ENCODE measurements at places on chromosomes 2 and 18.

GRCh38 chr2:64910972-64911433 lies 78.2 kb upstream of the SLC1A4 start:
- DNase-seq, result no peak

DNA sequence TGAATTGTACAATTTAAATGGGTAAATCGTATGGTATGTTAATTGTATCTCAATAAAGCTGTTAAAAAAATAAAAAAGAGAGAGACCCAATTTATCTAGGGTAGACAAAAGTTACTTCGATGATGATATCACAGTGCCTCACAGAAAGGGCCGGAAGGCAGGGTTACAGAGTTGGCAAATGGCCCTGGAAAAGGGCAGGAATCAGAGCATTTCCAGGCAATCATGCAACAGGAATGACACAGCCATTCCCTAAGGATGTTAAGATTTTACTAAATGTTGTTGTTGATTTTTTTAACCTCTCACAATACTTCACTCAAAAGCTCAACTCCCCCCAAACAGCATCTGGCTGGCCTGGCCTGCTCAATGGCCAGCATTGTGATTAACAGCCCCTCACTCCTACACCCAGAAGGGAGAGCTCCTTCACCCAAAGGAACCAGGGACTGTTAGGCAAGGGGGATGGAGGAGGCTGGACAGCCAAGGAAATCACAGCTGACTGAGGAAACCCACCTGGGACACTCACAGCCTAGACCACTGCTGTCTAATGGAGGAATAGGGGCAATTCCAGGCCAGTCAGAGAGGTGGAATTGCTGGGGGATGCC lies 7.7 kb upstream of the SP100 start:
- no peak for DNase-seq

- DNase-seq, result no peak
Measured at GRCh38 chr2:61631321-61631720, 93.2 kb upstream of the XPO1 start.

DNA sequence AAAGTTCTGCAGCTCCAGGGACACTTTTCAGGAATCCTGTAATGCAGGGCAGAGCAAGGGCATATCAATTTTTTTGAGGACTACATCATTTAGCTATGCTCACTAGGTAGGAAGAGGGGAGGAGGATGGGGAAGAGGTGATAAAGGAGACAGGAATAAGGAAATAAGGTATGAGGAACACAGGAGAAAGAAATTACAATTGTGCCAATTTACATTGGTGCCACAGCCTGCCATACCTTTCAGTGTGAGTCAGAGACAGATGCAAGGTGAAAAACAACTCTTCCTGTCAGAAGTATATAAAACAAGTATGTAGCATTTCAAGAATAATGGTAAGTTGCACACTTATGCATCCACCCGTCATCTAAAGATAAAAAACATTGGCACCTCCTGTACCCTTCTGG lies 5.4 kb upstream of the MRPS9 start:
- no peak for DNase-seq

DNA sequence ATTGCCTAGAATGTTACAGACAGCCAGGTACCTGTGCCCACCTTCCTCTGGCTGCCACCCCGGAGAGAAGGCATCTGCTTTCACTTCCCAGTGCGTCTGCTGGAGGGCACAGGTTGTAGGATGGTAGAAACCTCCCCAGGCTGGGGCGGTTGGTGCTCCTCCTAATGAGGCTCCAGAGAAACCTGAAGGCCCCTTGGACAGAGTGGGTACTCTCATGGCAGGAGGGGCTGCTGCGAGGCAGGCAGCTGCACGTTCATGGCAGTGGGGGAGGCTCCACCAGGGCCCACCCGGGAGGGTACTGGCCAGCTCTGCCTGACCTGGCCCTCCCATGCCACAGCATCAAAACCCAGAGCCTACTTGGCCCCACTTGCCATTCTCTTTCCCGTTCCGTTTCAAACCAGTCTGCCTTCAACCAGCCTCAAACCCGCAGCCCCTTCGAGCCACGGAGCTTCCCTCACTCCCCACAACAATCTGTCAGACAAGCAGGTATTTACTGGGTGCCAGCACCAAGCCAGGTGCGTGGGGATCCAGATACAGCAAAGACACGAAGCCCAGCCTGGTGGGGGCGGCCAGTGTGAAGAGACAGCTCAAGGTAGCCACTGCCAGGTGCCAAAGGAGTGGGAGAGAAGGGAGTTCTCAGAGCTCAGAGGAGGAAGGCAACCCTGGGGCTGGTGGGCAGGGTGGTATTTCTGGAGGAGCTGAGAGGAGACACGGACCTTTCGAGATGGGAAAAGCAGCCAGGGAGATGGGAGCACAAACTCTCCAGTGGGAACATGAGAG lies 229.6 kb downstream of the LOXHD1 start:
- no peak for DNase-seq

DNA sequence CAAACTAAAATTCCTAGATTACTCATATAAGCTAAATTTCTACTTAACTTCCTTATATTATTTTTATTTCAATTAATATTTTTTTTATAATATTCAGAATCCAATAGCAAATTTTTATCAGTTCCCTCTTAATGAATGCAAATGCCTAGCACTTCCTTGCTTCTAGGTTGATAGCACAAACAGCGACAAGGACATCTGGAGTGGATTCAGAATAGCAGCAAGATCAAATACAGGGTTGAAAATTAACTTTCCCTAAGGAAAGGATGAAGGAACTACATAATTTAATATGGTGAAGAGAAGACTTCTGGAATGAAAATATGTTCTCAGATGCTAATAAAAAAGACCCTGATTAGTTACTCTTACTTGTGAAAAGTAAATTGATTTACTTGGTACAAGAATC lies 64.5 kb downstream of the PIGN start:
- no peak for DNase-seq

GRCh38 chr2:233179848-233180366 lies 71.6 kb upstream of the ATG16L1 start:
- DNase-seq, result no peak

DNA sequence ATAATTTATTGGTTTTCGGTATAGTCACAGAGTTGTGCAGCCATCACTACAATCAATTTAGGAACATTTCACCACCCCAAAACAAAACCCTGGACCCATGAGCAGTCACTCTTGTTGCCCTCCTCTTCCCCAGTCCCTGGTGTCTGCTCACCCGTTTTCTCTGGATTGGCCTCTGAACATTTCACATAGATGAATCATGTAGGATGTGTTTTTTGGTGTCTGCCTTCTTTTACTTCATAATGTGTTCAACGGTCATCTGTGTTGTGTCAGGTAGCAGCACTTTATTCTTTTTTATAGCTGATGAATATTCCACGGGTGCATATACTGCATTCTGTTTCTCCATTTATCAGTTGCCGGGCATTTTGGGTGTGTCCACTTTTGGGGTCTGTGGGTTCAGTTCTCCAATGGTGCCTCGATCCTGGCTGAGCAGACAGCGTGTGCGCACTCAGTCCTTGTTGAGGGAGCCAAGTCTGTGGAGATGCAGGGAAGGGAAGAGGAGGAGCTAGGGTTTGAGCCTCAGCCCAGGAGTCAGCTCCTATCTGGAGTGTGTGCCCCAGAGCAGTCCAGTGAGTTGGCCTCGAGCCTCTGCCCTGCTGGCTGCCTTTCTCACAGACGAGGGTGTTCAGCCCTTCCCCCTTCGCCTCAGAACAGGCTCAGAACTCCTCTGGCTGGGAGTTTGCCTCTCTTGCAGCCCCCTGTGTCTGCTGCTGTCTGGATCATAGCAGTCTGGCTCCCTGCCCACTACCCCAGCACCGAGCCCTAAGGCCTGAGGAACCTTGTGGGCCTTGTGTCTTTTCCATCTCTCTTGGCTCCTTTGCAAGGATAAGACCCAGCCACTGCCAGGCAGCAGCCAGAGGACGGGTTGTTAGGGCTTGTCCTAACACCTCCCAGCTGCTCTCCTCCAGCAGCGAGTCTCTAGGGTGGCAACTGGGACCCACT lies 18.0 kb downstream of the C2orf74 start:
- DNase-seq, result no peak

- no peak for DNase-seq
Measured at GRCh38 chr18:924987-925386, 20.3 kb downstream of the ADCYAP1 start.

DNA sequence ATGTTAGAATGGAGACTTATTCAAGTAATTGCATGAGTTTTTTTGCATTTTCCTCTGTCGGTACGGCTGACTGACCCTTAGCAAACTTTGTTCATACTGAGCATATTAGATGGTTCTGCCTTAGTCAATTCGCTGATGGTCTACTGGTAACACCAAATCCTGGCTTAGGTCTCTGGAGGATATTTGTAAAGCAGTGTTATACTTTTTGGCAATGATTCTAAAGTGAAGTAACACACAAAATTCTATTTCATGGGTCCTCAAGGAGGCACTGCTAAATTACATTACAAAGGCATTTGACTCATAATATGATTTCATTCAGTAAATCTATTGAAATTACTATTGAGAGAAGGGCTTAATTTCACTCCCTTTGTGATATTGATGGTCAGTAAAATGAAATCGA lies 246.8 kb upstream of the RASGRP3 start:
- DNase-seq, result no peak

DNA sequence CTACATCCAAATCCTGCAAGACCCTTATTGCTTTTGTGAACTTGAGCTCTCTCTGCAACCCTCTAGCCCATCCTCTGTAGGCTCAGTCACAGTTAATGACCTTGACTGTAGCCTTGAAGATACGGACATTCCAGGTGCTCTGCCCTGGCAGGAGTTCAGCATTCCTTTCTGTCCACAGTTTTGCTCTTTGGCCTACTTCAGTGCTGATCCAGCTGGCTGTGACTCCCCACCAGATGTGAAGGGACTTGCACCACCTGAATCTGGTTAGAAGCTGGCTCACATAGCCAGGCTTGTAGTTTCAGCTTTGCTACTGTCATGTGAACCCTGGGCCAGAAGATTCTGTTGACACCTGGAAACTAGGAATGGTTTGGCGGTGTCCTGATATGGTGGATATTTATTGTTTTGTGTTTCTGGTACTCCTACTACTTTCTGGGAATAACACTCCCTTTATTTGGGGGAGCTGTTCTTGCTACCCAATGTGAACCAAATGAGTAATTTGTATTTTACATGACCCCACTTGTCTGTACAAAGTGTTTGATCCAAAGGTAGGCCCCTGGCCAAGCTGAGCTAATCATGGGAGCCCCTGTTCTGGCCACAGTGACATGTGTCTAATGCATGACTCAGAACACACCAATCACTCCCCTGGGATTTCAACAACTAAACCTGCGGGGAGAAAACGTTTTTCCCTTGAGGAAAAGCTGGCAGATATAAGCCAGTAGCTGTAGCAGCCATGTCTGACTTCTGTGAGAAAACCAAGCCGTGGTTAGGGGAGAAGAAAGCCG lies 73.4 kb downstream of the CDCA7 start:
- DNase-seq, result no peak

- DNase-seq, result no peak
Measured at GRCh38 chr2:210299866-210300373, 15.1 kb downstream of the MYL1 start.

- no peak for DNase-seq
Measured at GRCh38 chr2:66874411-66874810, 439.5 kb downstream of the MEIS1 start.

DNA sequence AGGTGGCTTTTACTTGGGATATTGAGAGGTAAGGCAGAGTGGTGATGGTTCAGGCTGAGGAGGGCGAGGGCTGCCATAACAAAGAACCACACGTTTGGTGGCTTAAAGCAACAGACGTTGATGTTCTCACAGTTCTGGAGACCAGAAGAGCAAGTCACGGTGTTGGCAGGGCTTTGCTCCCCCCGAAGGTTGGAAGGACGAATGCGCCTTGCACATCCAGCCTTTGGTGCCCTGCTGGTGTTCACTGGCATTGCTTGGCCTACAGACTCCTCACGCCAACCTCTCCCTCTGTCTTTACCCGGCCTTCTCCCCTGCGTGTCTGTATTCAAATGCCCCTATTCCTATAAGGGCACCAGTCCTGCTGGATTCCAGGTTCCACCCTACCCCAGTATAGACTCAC lies 125.4 kb downstream of the TPO start:
- no peak for DNase-seq

DNA sequence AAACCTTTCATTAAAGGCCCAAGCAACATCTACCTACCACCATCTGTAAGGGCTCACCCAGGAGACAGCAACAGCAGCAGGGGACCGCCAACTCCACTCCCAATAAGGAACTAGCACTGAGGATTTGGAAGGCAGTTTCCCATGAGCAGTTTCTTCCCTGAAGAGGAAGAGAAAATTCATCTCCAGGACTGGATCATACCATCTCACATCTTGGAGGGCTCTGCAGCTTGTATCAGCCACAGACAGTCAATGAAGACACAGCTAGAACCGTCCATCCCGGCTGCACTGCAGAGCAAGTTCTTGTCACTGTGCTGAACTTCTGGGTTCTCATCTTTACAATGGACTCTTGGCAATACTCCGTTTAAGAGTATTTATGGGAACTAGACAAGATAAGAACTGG lies 2.8 kb upstream of the GYPC start:
- DNase-seq, result no peak

DNA sequence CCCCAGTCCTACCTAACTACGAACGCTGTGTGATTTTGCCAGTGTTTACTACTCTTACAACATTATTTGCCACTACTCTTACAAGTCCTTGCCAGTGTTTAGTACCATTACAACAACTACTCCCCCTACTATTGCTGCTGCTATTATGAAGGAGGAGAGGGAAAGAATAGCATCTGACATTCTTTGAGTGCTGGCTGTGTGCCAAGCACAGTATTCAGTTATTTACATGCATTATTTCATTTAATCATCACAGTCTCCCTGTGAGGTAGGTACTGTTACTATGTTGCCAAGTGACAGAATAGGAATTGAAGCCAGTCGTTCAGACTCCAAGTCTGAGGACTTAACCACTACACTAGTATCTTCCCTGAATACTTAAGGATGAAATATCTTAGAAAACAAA lies 185.9 kb upstream of the FOSL2 start:
- DNase-seq, result no peak

GRCh38 chr2:32061430-32061829 lies 1.9 kb upstream of the SPAST start:
- no peak for DNase-seq

DNA sequence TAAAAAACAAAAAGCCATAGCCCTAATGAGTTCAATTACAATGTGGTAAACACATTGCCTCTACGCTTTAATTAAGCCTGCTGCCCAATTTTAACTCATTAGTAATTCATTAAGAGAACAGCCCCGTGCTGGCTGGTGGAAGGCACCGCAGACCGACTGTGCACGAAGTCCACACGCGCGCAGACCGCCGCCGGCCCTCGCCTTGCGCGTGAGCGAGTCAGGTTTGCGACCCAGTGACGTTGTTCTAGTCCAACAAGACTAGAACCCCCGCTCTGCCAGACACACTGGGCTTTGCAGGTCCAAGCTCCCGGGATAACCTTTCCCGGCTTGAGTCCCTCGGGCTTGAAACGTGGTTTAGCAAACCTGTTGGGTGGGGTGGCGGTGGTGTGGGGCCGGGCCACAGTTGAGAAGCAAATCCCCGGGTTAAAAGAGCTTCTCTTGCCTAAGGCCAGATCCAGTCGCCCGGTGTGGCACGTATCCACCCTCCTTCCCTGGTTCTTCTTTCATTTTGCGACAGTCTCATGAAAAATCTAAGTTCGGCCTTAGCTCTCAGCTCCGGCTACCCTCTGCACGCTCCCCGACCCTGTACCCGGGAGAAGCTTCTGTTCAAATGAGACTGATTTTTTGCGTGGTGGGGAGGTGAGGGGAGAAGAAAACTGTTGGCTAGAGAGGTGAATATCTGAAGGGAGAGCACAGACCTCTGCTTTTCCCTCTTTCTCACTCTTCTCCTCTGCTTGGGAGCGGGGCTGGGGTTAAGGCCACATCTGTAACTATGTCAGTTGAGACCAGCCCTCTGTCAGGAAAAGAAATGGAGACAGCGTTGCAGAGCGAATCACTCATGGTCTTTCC lies 11.1 kb upstream of the SKOR2 start:
- no peak for DNase-seq
